Pons (tissue), 1 donor: ENCODE measurements at places on chromosomes 7 and 10.
A peak's percentile ranks its signal among the peaks of the same experiment; 100 is the strongest.

DNA sequence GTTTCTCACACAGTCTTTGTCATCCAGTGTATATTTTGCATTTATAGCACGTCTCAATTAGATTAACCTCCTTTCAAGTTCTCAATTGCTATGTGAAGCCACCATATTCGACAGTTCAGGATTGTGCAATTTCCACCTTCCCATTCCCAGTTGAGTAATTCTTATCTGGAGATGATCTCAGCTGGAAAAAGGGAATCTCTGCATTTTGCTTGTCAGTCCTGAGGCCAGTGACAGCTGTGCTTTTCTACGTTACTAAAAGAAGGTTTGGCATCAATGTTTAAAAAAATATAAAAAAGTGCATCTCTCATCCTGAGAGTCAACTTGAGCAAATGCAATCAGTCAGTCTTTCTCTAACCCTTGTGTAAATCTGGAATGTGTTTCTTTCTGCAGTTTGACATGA is 247.7 kb downstream of the PRKG1 start:
- no peak for DNase-seq

GRCh38 chr7:55550010-55550663 is 22.2 kb downstream of the VOPP1 start:
- DNase-seq, result no peak

DNA sequence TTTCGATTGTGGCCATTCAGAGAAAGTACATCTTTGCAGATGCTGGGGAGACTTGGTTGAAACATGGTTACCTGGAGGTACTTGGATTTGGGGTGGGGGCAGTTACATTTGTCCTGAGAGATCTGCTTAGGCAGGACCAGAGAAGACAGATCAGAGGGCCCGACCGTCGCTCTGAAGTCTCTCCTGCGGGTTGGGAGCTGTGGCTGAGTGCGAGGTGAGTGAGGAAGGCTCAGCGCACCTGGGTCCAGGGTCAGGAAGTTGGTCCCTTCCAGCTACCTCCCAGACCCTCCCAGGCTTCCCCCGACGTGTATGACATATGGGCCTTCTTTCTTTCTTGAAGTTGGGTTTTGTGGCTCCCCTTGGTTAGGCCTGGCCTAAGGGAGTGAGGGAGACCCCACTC is 56.3 kb downstream of the LHPP start:
- no peak for DNase-seq

GRCh38 chr7:106062521-106062931 is 49.6 kb downstream of the SYPL1 start:
- DNase-seq, result no peak

- no peak for DNase-seq
These were observed 105.0 kb upstream of the KLF6 start for GRCh38 chr10:3889961-3890522.

DNA sequence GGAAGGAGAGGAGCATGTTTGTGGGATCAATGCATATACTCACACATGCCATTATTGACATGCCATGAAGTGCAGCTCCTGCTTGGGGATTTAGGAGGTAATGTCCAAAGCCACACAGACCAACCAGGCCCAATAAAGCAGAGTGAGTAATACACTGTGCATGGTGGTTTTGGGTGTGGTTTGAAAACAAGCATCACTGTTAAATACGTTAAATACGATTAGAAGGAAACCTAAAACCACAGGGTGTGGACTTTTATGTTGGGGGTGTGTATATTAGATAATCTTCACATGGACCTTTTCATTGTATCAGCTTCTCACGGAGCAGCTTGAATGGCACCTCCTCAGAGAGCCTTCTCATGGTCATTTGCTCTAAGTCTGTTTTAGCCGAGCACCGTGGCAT is 10.4 kb upstream of the EIF3A start:
- DNase-seq, result no peak

GRCh38 chr10:120492346-120492745 is 35.3 kb downstream of the PLPP4 start:
- no peak for DNase-seq

GRCh38 chr10:62618576-62619412 is 185.7 kb upstream of the ADO start:
- no peak for DNase-seq

GRCh38 chr10:90856964-90857634 is 740 bp downstream of the HTR7 start:
- DNase-seq, result no peak

DNA sequence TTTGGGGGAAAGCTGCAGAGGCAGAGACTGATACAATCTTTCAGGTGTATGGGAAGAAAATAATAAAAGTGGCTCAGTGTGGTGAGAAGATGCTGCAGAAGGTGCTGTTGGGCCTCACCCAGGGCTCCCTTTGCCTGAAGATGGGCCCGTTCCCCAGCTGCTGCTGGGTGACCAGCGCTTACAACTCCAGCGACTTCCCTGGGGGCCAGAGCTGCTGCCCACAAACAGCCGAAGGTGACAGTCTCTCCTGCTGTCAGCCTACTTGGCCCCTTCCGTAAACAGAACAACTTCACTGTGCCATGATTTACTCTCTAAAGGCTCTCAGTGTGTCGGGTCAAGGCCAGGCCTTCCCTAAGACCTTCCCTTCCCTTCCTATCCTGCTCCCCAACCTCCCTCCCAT is 93.6 kb upstream of the PCBD1 start:
- no peak for DNase-seq

GRCh38 chr10:62044566-62044965 is 143.1 kb downstream of the ARID5B start:
- DNase-seq, result no peak

GRCh38 chr10:48533951-48534720 is 70.7 kb downstream of the ARHGAP22 start:
- no peak for DNase-seq

GRCh38 chr7:138125598-138126111 is 49.4 kb downstream of the AKR1D1 start:
- DNase-seq, result peak; percentile 73

DNA sequence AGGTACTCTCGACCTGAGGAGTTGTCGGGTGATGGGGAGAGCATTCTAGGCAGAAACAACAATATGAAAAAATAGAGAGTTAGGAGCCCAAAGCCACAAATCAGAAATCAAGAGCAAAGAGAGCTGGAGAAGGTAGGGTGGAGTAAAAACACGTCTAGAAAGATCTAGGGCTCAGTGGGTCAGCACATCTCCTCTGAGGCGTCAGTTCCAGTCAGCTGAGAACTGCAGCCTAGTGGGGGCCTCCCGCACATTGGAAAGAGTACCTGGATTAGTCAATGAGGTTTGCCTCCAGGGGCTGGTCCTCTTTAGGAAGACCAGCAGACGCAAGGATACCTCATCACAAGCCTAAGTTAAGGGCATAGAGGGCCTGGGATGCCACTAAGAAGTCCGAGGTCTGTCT is 113.2 kb upstream of the LANCL2 start:
- no peak for DNase-seq

- peak; percentile 58 for DNase-seq
These were observed 87.3 kb downstream of the IDE start for GRCh38 chr10:92486637-92487036.

GRCh38 chr10:6300106-6300783 is 97.5 kb downstream of the PFKFB3 start:
- peak; percentile 87 for DNase-seq

GRCh38 chr10:61138708-61139591 is 195.0 kb upstream of the RHOBTB1 start:
- DNase-seq, result no peak

DNA sequence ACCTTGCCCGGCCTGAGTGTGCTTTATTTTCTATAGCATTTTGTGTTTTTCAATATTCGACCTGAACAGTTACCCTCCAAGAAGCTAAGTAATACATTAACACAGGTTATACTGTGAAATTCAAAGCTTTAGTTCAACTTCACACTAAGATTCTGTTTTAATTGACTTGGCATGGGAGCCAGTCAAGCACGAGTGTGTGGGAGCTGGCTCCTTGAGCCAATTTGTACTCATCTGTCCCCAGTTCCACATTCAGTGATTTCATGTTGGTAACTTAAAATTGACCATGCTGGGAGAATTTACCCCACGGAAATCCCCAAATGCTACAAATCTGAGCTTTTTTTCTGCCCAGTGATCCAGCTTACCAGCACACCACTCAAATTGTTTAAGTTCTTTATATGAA is 20.3 kb downstream of the TSPAN12 start:
- no peak for DNase-seq

- DNase-seq, result no peak
These were observed 21.5 kb upstream of the RUFY2 start for GRCh38 chr10:68428396-68429104.

DNA sequence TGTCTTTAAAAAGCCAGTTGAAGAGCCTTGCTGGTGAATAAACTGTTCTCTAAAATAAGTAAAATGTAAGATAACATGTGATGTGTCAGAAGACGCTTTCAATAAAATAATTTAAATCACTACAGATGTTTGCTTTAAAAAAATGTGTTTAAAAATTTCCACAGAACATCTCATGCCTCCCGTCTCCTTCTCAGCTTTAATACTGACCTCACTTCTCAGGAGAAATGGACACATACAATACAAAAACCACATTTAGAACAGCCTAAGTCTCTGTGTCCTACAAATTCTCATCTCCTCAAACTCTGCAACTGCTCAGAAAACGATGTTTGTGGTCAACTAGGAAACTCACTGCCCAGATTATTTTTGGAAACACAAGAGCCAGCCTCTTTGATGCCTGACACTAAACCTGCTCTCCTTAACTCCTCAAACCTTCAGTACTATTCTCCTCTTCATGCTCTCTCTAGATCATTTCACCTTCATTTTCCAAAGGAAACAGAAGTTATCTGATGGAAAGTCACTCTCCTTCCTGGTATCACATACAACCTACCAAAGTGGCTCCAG is 120.3 kb downstream of the ZNF438 start:
- no peak for DNase-seq

- DNase-seq, result no peak
These were observed 508.0 kb upstream of the MGMT start for GRCh38 chr10:128958834-128959690.

DNA sequence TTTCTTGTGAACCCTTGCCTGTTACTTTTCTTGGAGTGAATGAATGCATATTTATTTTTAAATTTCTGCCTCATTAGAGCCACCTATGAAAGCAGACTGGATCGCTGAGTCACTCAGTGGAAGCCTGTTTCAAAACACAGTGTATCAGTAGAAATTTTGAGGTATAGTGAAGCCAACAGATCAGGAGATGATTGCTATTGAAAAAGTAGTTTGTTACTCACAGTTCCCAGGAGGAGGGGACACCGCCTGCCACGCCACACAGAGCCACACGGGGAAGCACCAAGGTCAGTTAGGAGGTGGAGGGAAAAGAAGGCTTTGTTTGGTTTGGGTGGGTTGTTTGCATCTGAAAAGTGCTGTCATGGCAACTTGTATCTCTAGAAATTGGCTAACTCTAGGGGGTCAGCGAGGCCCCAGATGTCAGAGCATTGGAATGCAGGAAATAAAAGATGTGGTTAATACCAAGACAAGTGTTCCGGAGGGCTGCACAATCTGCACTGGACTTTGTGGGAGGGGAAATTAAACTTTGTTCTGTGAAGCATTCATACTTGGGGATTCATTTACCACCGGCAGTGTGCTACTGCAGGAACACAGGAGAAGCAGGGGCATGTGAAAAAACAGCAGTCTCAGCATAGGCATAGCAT is 106.4 kb upstream of the SDK1 start:
- no peak for DNase-seq

DNA sequence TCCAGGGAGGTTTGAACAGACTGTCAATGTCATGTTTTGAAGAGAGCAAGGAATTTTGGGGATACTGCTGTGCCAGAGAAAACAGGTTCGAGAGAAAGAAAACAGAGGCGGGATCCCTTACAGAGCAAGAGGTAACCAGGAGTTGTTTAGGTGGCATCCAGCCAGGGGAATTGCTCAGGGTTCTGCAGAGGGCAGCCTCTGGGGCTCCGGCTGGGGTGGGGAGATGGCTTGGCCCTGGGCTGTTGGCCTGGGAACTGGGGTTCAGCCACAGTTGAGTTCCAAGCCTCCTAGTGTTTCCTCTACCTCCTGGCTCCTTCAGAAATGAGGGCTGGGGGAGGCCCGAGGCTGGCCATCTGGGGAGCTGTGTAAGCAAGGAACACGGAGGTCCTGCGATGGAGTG is 68.0 kb downstream of the CAMK1D start:
- DNase-seq, result no peak

DNA sequence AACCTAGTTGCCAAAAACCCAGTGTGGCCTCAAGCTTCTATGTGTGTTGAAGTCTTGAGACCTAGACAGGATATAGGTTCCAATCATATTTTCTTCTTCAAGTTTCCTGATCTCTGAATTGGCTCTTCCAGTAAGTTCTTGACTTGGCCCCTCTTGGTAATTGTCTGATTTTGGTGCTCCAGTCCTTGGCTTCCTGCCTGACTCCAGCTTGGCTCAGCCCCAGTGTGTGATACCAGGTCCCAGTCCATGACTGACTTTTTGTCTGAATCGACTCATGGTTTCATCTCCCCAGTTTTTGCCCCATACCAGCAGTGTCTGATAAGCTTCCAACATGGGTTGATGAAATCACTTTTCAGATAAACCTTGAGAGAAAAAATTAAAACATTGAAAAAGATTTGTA is 72.3 kb downstream of the FAS start:
- DNase-seq, result no peak

- peak; percentile 7 for DNase-seq
These were observed 191.8 kb upstream of the CXCL12 start for GRCh38 chr10:44576702-44577191.

- DNase-seq, result no peak
These were observed 12.1 kb downstream of the ENTPD1 start for GRCh38 chr10:95767884-95768556.

DNA sequence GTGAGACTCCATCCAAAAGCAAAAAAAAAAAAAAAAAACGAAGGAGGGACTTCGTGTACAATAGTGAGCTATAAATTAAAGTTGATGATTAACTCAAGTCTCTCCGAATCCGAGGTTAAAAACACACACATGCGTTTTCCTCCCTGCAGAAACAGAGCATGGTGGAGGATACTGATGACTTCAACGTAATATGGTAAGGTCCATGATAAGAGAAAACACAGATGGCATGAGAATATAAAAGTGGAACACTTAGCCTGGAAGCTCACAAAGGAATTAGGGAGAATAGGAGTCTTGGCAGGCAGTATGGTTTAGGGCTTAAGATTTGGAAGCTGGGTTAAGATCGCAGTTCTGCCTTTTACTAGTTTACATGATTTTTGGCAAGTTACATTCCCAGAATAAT is 20.1 kb upstream of the GSTK1 start:
- no peak for DNase-seq

- DNase-seq, result no peak
These were observed 200.3 kb downstream of the BUB3 start for GRCh38 chr10:123354521-123354920.

DNA sequence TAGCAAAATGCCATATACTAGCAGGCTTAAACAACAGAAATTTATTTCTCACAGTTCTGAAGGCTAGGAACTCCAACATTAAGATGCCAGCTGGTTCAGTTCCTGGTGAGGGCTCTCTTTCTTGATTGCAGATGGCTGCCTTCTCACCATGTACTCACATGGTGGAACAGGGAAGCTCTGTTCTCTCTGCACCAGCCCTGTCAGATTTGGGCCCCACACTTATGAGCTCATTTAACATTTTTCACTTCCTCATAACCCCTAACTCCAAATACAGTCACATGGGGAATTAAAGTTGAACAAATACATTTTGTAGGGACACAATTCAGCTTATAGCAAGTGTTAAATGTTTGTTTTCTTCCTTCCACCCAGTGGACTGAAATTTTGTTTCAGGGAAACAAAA is 218.6 kb upstream of the TAC1 start:
- no peak for DNase-seq
